Adrenal gland (tissue), 19 donors: ENCODE measurements at places on chromosomes 1 and 21.

DNA sequence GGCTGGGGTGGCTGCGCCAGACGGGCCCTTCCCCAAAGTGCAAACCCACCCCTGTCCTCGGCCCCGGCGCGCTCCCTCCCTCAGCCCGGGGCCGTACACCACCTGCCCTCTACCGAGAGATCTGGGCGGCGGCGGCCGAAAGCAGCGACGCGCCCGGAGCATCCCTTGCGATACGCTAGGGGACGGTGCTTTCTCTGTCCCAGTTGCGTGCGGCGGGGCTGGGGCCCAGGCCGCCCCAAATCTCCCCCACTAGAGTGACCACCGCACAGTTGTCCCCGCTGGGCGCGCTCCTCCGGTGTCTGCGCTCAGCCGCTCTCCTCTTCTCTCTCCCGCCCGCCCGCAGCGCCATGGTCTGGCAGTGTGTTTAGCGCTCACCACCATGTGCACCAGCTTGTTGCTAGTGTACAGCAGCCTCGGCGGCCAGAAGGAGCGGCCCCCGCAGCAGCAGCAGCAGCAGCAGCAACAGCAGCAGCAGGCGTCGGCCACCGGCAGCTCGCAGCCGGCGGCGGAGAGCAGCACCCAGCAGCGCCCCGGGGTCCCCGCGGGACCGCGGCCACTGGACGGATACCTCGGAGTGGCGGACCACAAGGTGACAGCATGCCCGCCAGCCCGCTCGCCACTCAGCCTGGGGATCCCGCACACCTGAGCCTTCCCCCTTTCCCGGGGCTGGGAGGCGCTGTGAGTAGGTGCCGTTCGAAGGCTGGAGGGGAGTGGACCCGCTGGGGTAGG lies 1.0 kb downstream of the ST6GALNAC5 start:
- peaks cover 8% of the 10 kb centered on the region for H3K4me1 ChIP-seq
- no peaks in the 10 kb centered on the region for H3K36me3 ChIP-seq
- H3K27me3 ChIP-seq = no peaks in the 10 kb centered on the region
- H3K4me3 ChIP-seq = peak overlapping the region; percentile 66
- DNase-seq = peak; percentile 56
- peak overlapping the region; percentile 2 for H3K27ac ChIP-seq

DNA sequence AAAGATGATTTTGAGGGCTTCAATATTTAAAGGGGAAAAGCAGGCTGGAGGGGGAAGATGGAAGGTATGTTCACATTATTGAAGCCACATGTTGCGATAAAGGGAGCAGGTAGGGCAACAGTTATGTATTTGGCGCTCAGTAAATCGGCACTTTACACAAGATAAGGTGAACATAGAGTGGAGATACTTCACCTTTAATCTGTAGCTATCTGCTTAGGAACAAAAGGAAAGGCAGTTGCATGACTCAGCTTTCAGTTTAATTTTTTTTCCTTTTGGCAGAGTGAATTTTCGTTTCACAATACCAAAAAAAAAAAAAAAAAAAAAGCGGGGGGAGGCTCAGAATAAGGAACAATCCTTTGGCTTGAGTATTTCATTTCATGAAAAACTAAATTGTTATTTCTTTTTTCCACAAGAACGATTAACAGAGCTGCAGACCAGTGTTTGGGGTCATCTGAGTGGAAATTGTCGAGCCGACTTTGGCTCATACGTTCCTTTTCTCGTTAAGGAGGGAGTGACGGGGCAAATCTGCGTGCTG lies 1.1 kb upstream of the COQ8A start:
- peaks cover 49% of the 10 kb centered on the region for H3K4me1 ChIP-seq
- no peak for DNase-seq
- peak overlapping the region; percentile 65 for H3K4me3 ChIP-seq
- H3K27me3 ChIP-seq = no peaks in the 10 kb centered on the region

GRCh38 chr1:16145030-16145661 lies 10.7 kb downstream of the EPHA2 start:
- H3K4me3 ChIP-seq = peak overlapping the region; percentile 3
- peak overlapping the region; percentile 98 for H3K27ac ChIP-seq
- H3K4me1 ChIP-seq = peaks cover 46% of the 10 kb centered on the region
- DNase-seq = peak; percentile 90

DNA sequence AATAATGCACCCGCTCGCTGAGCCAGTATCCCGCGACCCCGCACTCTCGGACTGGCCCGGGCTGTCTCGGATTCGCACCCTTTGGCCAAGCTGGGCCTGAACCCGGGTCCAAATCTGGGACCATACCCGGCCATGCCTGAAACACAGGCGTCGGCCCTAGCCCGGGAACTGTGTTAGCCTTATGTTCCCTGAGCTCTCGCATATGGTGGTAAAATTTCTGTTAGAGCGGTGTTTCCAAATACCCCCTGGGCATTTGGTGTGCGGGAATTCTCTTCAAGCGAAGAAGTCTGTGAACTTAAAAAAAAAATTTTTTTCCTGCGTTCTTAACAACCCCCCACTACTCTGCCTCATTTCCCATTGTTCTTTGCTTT lies 3.1 kb downstream of the RNF220 start:
- peaks cover 14% of the 10 kb centered on the region for H3K4me1 ChIP-seq
- DNase-seq = no peak
- no peaks in the 10 kb centered on the region for H3K36me3 ChIP-seq
- H3K27ac ChIP-seq = no peak overlapping the region

- DNase-seq = no peak
- no peaks in the 10 kb centered on the region for H3K36me3 ChIP-seq
- no peak overlapping the region for H3K4me3 ChIP-seq
- no peaks in the 10 kb centered on the region for H3K27me3 ChIP-seq
- H3K4me1 ChIP-seq = no peaks in the 10 kb centered on the region
Observed at GRCh38 chr21:38227401-38227800, 29.4 kb upstream of the KCNJ15 start.

DNA sequence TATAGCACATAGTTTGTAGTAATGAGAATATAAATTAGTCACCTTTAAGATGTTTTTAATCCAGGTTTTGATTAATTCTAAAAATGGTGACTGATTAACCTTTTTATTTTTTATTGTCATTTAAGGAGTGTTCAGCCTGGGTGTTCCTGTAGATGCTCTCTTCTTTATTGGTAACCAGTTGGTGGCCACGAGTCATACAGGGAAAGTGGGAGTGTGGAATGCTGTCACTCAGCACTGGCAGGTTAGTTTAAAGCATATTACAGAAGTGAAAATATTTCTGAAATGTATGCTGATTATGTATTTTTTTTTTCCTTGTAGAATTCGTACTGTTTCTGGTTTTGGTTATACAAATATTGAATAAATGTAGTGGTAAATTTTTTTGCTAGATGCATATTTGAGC lies 28.1 kb downstream of the KCTD3 start:
- peaks cover 5% of the 10 kb centered on the region for H3K36me3 ChIP-seq
- H3K4me3 ChIP-seq = no peak overlapping the region
- DNase-seq = no peak
- no peak overlapping the region for H3K27ac ChIP-seq
- peaks cover 37% of the 10 kb centered on the region for H3K4me1 ChIP-seq

- no peaks in the 10 kb centered on the region for H3K27me3 ChIP-seq
- H3K4me3 ChIP-seq = peak overlapping the region; percentile 14
- peaks cover 56% of the 10 kb centered on the region for H3K4me1 ChIP-seq
- H3K27ac ChIP-seq = peak overlapping the region; percentile 89
- H3K36me3 ChIP-seq = no peaks in the 10 kb centered on the region
Observed at GRCh38 chr21:45130324-45130774, 56.0 kb downstream of the ADARB1 start.
